ENCODE measurements at places on chromosomes 1 and 21.

- no peak for DNase-seq
Measured at GRCh38 chr1:25795946-25796810, 3.8 kb upstream of the SELENON start.

GRCh38 chr21:17598437-17598836 is 14.3 kb downstream of the BTG3 start:
- DNase-seq: no peak

GRCh38 chr1:231666220-231666936 is 39.8 kb downstream of the DISC1 start:
- no peak for DNase-seq

- DNase-seq: no peak
Measured at GRCh38 chr21:18917622-18918021, 514.0 kb upstream of the TMPRSS15 start.

DNA sequence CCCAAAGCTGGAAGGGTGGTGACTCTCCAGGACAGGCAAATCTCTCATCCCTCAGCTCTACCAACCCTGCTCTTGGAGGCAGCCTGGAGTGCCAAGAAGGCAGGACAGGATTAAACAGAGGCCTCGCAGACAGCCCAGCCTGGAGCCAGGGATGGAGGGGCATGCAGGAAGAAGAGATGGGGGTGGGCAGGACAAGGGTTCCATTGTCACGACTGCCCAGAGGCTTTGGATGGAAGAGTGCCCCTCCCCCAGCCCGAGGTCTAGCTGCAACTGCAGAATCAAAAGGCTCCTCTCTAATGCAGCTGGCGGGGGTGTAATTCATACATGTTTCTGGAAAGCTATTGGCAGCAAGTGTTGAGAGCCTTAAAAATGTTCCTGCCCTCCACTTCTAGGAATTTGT is 8.8 kb downstream of the RAB7B start:
- DNase-seq: no peak

DNA sequence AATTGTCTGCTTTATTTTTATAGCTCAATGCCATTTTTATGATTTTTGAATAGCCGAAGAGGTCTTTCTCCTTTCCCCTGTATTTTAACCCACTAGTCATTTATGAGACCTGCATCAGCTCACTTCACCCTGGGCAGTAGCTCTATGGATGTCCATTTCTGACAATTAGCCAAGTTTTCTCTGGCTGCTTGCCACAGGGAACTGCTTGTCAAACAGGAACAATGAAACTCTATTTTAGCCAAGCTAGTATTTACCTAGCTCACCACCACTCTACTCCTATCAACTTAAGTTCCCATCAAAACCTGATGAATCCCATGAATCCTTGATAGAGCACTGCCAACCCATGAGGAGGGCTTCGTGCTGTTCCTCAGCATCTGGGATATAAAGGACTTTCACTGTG is 406.7 kb downstream of the RWDD3 start:
- DNase-seq: no peak

- DNase-seq: no peak
Measured at GRCh38 chr1:172472495-172472894, 28.6 kb upstream of the PIGC start.

GRCh38 chr1:97351846-97352245 is 569.0 kb downstream of the DPYD start:
- DNase-seq: no peak

DNA sequence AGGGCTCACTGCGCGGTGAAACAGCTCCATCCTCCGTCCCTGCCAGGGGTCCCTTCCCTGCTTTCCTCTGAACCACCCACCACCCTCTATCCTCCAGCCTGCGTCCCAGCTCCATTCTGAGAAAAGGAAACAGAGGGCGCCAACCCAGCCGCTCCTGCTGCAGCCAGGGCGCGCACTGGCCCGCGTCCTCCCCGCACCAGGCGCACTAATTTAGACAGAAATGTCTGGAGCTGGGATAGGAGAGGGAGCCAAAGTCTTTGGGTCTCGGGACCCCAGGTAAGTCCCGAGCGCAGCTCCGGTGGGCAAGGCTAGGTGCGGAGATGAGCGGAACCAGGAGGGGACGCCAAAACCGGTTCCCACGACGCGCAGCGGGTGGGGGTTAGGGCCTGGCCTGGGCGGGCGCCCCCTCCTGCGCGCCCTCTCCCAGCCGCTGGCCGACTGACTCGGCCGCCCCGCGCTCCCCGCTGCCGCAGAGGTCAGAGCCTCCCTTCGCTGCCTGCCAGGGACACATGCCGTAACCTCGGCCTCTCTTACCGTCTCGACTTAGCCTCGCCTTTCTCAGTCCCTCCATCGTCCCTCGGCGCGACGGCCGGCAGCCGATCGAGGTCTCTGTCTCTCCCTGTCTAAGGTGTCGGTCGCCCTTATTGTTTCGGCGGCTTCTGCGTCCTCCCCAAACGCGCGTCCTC is 2.0 kb downstream of the CAMK2N1 start:
- no peak for DNase-seq

DNA sequence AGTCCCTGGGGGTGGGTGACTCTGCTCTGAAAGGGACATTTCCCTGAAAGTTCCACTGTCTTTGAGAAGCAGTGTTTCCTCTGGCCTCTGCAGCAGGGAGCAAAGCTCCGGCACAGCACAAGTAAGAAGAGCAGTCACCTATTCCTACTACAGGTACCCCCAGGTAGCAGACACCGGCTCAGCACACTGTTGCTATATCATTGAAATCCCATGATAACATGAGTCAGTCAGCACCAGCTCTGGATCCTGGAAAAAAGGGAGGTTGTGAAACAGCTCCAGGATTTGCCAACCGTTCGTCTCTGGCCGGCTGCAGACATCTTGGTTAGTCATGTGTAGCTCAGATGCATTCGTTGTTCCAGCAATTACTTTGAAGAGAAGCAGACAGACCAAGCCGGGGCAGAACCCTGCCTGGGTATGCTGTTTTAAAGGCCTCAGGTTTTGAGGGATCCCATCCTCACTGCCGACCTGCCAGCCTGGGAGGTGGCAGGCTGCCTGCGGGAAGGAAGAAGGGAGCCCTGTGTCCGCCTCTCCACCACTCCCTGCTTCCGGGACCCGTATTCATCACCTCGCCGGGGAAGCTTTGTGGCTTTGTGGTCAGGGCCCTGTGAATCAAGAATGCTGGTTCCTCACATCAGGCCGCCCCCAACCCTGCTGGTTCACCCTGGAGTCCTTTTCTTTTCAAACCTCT is 139.2 kb downstream of the CLIC6 start:
- DNase-seq: peak; percentile 33

DNA sequence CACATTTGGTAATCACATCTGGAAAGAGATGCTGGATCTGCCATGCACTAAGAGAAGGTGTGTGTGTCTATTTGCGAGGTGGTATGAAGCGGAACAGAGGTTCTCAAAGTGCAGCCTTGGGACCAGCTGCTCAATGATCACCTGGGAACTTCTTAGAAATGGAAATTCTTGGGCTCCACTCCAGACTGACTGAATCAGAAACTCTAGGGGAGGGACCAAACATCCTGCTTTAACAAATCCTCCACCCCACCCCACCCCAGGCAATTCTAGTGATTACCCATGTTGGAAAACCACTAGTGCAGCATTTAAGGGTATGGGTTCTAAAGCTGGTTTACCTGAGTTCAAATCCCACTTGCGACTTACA is 143.9 kb upstream of the JUN start:
- DNase-seq: no peak

DNA sequence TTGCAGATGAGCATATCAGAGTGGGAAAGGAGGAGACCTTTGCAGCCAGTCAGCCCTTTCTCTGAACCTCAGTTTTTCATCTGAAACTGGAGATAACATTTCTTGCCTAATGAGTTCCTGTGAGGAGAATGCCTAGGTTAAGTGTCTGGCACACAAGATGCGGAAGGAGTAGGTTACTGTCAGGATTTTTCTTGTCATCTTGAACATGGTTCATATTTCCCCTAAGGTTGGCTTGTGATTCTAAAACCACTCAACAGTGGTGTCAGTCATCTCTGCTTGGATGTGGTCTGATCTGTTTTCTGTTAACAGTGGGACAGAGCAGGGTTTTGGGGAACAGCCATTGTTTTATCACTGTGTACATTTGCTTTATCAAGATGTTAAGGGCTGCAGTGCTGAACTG is 70.6 kb downstream of the TGFB2 start:
- DNase-seq: no peak

- DNase-seq: no peak
Measured at GRCh38 chr1:17791480-17791879, 36.3 kb downstream of the ACTL8 start.

DNA sequence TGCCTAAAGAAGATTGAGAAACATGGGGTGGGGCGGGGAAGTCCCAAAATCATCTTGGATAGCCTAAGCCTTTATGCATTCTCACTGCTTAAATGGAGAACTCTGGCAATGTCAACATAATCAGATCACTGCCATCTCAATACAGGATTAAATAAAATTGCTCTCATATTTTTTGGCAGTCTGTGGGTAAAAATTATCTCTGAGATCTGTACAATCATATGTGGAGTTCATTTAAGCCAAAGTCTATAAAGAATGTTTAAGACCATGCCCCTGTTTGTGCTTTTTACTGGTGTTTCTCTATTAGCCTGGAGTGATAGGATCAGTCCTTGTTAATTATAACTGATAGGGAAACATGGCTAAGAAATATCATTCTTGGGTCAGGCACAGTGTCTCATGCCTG is 136.3 kb downstream of the GPR52 start:
- no peak for DNase-seq

DNA sequence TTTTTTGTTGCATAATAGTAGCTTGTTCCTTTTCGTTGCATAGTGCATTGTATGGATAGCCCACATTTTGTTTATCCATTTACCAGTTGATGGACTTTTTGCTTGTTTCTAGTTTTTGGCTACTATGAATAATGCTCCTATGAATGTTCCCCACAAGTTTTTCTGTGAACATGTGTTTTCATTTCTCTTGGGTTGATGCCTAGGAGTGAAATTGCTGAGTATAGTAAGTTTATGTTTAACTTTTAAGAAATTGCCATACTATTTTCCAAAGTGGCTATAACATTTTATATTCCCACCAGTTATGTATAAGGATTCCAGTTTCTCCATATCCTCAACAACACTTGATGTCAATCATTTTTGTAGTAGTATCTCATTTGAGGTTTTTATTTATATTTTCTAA is 84.8 kb upstream of the CACYBP start:
- no peak for DNase-seq

DNA sequence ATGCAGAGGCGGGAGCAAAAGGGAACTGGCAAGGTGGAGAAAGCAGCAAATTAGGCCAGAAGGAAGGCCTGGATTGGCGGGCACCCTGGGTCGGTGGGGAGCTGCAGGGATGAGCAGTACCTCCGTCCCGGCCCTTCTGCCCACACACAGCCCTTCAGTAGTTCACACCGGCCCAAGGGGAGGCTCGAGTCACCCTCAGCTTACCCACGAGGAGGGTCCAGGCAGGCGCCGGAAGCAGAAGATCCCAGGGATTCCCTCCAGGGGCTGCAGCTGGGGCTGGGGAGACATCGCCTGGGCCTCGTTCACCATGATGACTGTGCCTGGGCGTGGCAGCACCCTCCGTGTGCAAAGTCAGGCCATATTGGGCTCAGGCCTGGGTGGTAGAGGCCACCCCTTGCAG is 190.0 kb downstream of the PRDM16 start:
- DNase-seq: no peak

DNA sequence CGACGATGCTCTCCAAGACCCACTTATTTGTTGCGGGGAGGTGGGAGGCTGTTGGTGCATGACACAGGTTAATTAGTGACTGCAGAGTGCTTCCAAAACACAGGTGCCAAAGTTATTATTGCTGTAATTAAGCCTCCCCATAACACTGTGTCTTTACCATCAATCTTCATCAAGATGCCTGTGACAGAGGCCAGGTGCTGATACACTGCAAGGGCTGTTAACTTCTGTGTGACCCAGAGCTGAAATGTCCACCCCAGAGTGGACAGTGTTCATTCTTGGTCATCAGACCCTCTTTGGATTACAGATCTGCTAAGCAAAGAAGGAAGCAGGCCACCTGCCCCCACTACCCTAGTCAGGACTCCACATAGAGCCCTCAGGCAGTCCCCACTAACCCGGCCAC is 55.5 kb downstream of the CAPN8 start:
- no peak for DNase-seq

- DNase-seq: no peak
Measured at GRCh38 chr1:43708002-43708410, 670 bp downstream of the ST3GAL3 start.

DNA sequence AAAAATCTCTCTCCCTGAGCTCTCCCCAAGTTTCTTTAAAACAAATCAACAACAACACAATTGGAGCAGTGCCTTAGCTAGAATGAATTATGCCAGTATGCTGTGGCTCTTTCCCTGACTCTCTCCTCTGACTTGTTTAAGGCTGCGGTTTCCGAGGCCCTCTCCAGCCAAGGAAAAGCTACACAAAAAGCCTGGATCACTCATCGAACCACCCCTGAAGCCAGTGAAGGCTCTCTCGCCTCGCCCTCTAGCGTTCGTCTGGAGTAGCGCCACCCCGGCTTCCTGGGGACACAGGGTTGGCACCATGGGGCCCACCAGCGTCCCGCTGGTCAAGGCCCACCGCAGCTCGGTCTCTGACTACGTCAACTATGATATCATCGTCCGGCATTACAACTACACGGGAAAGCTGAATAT is 1.9 kb downstream of the S1PR1 start:
- peak; percentile 68 for DNase-seq

DNA sequence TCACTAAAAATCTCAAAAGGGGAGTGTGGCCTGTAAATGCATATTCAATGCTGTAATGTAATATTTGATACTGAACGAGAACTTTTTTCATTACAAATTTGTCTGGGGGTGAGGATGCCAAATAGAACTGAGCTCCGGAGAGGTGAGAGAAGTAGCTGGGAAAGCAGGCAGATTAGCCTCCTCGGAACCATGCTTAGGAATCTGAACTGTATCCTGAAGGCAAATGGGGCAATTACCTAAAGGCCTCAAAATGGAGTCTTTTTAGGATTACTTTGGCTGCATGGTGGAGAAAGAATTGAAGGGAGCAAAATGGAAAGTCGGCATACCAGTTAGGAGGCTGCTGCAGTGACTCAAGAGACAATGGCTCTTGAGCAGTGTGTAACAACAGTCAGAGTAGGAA is 178.8 kb downstream of the CDC7 start:
- DNase-seq: no peak

- no peak for DNase-seq
Measured at GRCh38 chr1:109133815-109134214, 19.9 kb downstream of the ELAPOR1 start.

- DNase-seq: no peak
Measured at GRCh38 chr1:210143465-210144062, 89.0 kb upstream of the SERTAD4 start.

DNA sequence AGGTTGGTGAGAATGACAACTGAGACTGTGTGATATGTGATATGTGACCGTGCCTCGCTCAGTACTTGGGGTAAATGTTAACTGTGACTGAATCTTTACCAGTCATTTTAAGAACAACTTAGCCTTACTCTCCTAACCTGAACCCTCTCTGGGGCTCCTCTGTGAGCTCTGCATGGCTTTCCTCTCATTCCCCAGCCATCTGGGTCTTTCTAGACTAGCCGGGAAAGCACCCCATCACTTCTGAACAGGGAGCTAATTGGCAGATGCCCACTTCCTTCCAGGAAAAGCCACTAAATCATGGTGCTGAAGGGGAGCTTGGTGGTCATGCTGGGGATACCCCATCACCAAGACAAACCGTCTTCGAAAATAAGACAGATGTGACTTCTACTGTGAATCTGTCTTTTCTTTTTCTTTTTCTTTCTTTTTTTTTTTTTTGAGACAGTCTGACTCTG is 16.5 kb upstream of the FOXO6 start:
- DNase-seq: no peak

- no peak for DNase-seq
Measured at GRCh38 chr1:162004441-162004950, 19.2 kb downstream of the OLFML2B start.

- DNase-seq: no peak
Measured at GRCh38 chr21:15309721-15310120, 244.9 kb upstream of the NRIP1 start.

GRCh38 chr1:174191349-174191862 is 32.1 kb downstream of the RABGAP1L start:
- DNase-seq: no peak
